ENCODE measurements at places on chromosomes 6 and 20.

GRCh38 chr6:25002326-25003091, 66.7 kb upstream of the RIPOR2 start:
- DNase-seq, result no peak

DNA sequence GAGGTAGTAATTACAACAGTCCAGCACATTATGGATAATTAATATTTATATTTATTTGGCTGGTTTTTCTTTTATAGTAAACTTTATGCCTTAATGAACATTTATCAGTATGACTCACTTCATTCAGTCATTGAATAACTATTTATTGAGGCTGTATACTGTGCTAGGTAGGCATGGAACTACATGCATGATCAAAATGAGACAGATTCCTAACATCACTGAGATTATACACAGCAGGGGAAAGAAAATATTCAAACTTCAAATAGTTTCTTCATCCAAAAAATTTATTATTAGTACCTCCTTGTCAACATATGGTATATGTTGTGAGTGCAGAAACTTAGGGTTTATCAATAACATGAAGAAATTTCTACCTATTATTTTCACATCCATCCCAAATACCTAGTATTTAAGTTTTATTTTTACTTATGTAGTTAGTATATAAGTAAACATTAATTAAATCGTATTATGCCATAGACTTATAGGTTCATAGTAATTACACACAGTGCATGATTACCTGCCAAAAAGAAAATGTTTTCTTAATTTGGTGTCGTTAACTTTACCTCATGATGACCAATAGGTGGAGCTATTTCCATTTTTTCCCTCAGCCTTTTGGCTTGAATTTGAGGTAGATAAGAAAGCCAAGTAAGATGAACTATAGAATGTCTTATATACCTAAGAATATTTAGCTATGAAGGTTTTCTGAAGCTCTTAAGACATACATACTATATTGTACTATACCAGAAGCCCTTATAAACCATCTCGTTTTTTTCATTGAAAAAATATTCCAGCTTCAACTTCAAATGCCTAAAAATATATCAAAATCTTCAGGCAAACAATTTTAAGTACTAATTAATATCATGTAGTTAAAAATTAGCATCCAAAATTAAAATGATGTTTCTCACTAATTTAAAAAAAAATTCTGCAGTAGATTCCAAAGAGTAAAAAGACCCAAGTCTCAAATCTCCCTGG, 12.5 kb upstream of the TMEM30A start:
- no peak for DNase-seq

- no peak for DNase-seq
Observed at GRCh38 chr6:43052842-43053544, 658 bp downstream of the CUL7 start.

- DNase-seq, result no peak
Observed at GRCh38 chr6:167452338-167453081, 127.6 kb downstream of the TTLL2 start.

GRCh38 chr20:63536241-63536977, 767 bp downstream of the PTK6 start:
- no peak for DNase-seq

- DNase-seq, result no peak
Observed at GRCh38 chr20:5735845-5736510, 14.2 kb upstream of the SHLD1 start.

DNA sequence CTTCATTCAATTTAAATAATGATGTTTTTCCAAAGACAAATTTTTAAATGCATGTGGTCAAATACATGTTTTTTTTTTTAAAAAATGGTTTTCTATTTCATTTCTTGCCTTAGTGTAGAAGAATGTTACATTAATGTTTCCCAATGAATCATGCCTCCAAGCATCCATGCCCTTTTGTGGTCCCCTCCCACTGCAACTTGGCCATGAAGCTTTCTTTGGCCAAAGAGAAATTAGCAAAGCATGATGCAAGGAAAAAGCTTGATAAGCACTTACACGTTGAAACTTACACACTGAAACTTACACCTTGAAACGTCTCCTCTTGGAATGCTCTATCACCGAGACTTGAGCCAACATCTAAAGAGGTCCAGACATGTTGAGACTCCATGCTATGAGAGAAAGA, 93.0 kb upstream of the ELOVL5 start:
- DNase-seq, result no peak

DNA sequence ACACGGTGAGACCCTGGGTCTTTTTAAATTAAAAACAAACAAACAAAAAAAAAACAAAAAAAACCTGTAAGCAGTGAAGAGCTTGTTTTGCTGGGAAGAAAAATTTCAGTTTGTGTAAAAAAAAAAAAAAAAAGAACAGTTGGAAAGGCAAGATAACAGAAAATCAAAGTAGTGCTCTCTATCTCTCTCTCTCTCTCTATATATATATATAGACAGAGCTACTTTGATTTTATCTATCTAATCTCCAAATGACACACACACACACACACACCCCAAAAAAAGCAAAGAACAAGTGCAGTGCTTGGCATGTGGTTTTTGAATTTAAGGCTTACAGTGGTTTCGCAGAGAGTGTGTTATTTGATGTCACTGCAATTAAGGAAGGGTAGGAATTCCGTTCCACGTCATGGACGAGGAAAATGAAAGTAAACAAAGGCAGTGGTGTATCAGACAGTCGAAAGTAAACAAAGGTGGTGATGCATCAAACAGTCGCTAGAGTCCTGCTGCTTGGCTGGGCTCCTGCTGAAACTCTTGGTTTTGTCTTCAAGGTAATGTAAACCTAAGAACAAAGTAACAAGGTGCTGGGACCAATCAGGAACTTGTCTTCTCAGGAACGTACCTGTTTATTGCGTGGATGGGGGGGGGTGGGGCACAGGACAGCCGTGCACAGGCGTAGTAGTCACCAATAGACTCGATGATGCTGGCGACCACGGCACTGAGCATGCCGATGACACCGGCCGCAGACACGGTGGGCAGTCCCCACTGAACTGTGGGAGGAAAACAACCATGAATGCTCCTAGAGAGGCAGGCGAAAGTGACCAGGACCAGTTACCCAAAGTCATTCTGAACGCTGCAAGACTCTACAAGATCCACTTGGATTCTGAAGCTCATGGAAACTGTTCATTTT, 131.8 kb downstream of the SLC23A2 start:
- no peak for DNase-seq
